ENCODE measurements at places on chromosomes 16 and 17.

DNA sequence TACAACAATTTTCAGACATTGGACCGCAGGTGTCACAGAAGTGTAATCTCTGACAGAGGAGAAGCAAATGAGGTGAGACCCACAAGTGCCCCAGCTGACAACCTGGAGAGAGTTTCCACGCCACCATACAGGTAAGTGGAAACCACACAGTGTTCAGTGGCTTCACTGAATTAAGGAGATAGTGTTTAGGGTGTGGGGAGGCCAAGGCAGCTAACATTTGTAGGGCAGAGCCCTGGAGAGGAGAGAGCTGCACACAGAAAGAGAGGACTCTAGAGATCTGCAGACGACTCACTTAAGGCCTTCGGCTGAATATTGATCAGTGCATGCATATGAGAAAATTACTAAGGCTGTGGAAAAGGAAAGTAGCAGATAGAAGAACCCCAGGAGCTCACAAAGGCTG lies 228.9 kb upstream of the TNRC6C start:
- no peak for DNase-seq

DNA sequence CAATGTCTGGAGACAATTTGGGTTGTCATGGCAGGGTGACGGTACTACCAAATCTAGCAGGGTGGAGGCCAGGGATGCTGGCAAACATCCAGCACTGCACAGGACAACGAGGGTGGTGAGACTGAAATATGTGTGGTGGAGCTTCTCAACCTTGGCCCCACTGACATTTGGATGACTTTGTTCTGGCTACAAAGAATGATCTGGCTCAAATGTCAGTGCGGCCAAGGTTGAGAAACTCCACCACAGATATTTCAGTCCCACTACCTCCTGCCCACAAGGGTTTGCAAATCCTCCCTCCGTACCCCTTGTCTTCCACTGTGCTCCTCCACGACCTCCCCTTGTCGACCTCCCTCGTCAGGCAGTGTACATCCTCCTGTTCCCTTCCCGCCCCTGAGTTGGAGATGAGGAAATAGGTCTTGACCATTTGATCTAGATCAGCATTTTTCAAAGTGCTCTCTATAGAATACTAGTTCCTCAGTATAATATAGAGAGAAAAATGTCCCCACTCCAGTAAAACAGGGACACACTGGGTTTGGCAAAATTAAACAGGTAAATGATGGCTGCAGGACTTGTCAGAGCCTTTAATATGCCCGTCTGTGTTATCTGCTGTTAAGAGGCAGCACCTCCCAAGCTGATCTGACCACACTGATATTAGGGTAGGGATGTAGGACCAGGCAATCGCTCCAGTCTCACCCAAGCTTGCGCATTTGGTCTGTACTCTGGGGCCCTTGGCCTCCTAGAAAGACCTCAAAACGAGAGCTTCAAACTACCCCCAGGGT lies 6.8 kb downstream of the OSGIN1 start:
- DNase-seq: no peak

- no peak for DNase-seq
These were observed 176.8 kb upstream of the HSBP1 start for GRCh38 chr16:83630979-83631378.

DNA sequence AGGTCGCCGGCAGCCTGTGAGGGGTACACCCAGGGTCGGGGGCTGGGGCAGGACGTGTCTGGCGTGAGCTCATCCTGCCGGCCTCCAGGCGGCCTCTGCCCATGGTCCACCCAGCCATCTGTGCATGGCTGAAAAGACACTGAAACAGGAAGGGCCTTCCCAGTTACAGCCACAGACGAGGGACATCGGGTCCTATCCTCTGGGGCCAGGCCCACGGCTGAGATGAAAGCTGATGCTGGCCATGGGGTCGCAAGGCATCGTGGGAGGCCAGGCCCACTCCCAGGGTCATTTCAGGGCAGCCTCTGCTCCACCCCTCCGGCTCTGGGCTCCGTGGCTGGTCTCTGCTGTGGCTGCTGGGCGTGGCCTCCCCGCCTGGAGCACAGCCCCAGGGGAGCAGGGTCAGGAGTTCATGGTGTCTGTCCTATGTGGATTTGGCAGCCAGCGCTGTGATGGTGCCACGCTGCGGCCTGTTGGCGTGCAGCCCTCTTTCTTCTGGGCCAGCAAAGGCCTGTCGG lies 16.6 kb upstream of the ATP6V0C start:
- no peak for DNase-seq

DNA sequence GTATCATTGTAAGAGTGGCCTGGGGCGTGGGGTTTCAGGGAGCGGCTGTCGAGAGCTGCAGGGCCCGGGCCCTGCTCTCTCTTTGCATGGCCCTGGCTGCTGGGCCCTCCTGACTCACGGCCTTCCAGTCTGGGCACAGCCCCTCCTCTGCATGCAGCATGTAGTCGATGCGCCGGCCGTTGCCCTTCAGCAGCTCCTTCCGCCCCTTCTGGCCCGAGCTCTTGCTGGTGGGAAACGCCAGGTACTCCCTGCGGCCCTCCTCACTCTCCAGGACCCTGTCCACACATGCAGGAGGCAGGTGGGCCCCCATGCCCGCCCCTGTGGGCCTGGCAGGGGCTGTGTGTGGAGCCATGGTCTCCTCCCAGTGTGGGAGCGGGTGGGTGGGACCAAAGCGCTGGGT lies 50.7 kb downstream of the PRMT7 start:
- no peak for DNase-seq

GRCh38 chr16:54000361-54000760 lies 286.2 kb downstream of the IRX3 start:
- no peak for DNase-seq

- DNase-seq: no peak
These were observed 46.5 kb downstream of the RPH3AL start for GRCh38 chr17:306116-306515.

GRCh38 chr16:27230562-27231001 lies 27.3 kb downstream of the KDM8 start:
- DNase-seq: no peak
